ENCODE measurements at places on chromosomes 4 and X.

- no peak for DNase-seq
Observed at GRCh38 chr4:120977435-120977997, 55.0 kb upstream of the PRDM5 start.

DNA sequence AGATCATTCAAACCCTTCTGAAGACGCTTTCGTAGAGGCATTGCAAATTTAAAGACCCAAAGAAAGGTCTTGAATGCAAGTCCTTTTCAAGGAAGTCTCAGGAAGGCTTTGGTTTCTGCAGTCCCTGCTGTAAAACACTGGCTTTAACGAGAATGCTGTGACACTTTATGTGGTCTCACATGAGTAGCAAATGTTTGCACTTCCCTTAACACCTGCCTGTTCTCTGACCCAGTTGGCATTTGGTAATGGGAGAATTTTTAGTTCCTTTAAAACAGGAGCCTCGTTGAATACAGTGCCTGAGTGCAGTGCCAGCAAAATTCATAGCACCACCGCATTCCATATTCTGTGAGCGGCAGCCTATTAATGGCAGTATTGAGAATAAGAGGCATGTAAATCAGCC, 330.5 kb upstream of the PRKX start:
- DNase-seq = no peak

DNA sequence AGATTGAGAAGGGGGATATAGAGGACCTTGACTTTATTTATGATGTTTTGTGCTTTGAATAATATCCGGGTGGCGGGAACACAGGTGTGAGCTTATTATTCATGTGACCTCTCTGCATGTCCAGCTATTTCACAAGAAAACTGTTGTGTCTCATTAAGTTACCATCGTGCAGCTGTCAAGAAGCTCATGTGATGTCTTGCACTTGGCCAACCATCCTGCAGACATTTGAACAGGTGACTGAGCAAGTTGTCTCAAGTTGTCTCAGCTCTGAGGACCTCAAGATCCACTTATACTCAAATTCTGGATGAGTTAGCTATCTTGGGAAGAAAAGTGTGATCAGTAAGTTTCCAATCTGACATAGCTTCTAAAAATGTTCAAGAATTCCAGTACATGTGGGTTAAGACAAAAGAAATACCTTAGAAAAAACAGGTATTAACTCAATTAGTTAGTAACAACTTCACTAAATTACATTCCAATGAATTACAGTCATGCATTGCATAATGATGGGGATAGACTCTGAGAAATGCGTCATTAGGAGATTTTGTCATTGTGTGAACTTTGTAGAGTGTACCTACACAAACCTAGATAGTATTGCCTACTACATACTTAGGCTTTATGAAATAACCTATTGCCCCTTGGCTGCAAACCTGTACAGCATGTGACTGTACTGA, 462.2 kb downstream of the INPP4B start:
- DNase-seq = no peak

- DNase-seq = no peak
Observed at GRCh38 chr4:24973404-24973746, 57.4 kb downstream of the LGI2 start.

DNA sequence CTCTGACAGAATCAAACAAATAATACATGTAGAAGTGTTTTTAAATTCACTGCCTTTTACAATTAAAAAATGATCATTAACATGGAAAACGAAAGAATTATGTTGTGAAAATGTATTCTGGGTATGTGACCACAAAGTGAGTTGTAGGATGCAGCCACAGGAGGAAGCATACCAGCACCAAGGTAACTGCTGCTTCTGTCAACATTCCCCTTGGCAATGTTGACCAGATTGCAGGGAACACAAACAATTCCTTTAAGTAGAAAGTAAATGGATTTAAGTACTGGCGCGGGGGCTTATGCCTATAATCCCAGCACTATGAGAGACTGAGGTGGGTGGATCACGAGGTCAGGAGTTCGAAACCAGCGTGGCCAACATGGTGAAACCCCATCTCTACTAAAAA, 1877.9 kb upstream of the PCDH7 start:
- no peak for DNase-seq

- DNase-seq = no peak
Observed at GRCh38 chrX:100512471-100512870, 72.3 kb upstream of the TNMD start.

DNA sequence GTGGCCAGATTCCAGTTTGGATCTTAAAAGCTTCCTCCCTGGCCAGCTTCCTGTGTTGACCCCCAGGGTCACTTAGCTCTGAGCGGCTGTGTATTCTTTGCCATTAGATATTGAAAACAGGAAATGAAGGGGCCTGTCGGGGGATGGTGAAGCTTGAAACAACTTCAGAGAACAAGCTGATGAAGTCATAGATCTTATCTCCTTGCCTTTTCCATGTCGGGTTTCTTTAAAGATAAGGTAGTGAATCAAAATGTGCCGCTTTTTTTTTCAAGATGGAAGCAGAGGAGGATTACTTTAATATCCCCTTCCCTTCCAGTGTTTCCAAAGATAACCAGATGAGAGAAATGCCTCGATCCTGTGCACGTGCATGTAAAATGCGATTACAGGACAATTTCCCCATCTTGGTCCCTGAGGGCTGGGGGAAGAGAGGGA, 508.5 kb downstream of the MID1IP1 start:
- DNase-seq = peak; percentile 45
